EL (cell line): ENCODE measurements at places on chromosomes 16 and 17.
A peak's percentile ranks its signal among the peaks of the same experiment; 100 is the strongest.

GRCh38 chr16:85027349-85027957 lies at the start of gene KIAA0513:
Gene KIAA0513, plus strand, starts transcription at chr16:85027795. Its CDS starts 39,277 bp downstream, at chr16:85067072.
- DNase-seq, result peak; percentile 91

DNA sequence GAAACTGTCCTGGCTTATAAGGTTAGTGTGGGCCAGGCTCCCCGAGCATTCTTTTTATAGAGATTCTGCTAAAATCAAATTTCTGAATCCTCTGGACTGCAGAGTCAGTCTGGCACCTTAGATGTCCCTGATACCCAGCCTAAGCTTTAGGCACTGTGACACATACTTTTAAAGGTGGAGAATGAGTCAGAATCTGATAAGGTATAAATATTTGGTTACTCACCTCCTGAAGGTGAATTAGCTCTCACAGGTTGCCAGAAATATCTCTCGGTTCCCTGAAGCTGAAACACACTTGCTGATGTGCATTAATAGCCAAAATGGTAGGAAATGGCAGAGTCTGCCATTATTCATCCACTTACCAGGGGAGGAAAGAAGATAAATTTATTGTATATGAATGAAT lies 446.9 kb downstream of the UTP18 start:
- DNase-seq, result no peak

- no peak for DNase-seq
Observed at GRCh38 chr17:38893113-38893512, 23.3 kb downstream of the LASP1 start.

DNA sequence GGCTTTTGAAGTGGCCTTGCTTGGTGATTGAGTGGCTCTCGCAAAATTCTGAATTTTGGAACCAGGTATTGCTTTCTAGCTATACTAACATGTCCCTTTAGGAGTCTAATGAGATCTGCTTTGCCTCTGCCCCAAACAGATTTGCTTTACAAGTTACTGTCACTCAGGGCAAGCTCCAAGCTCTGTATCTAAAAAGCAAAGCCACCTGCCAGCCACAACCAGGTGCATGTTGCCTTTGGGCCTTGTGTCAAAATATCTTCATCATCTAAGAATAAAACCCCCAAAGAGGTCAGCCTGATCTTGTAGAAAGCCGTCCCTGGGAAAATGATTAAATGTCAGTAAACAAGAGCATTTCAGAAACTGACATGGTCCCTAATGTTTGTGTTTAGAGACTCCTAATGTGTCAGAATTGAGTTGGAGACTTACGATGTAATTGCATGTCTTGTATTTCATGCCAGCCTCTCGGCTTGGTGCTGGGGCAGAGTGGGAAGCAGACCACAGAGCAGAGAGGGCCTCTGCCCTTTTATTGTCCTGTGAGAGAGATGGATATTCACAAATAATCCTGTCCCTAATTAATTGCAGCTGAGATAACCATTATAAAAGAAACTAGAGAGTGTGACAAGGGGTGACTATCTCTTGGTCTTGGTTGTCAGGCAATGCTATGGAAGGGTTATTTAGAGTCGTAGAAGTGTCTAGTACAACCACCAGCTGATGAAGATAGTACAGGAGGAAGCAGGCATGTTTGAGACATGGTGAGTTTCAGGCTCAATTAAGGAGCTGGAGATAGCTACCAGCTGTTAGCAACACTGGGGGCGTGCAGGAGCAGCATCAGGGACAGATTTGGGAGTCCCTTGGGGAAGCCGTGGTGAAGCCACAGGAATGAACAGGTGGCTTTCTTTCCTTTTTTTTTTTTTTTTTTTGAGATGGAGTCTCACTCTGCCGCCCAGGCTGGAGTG lies 90.7 kb downstream of the PITPNC1 start:
- no peak for DNase-seq

DNA sequence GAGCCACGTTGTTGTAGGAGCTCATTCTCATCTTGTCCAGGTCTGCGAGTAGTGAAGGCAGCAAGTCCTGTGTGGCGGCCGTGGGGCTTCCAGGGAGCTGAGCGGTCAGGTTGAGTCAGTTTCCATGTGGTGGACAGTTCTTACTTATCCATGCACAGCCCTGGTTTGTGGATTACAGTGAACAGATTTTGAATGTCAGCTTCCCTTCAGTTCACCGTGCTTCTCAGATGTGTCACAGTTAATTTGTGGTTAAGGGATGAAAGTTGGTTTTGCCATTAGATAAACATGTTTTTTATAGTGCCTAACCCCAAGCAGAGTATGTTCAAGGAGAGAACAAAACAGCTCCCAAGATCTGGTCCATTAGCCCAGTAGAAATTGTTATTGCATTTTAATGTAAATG lies 103.1 kb downstream of the RPTOR start:
- peak; percentile 94 for DNase-seq

- peak; percentile 89 for DNase-seq
Observed at GRCh38 chr16:54027062-54027461, 259.5 kb downstream of the IRX3 start.

GRCh38 chr17:63834431-63835166 lies 7.1 kb upstream of the FTSJ3 start:
- peak; percentile 85 for DNase-seq

DNA sequence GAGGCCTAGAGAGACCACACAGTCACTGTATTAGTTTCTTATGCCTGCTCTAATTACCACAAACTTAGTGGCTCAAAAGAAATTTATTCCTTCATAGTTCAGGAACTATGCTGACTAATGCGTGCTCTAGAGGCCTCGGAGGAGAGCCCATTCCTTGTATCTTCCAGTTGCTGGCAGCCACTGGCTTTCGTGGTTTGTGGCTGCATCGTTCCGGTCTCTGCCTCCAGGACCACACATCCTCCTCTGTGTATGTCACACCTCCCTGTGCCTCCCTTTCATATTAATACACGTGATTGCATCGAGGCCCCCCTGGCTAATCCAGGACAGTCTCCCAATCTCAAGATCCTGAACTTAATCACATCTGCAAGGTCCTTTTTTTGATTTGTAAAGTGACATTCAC lies 16.9 kb upstream of the MYLK3 start:
- peak; percentile 61 for DNase-seq

GRCh38 chr16:11398851-11399250 lies 53.6 kb downstream of the RMI2 start:
- no peak for DNase-seq

GRCh38 chr17:73797594-73798110 lies 153.4 kb upstream of the SDK2 start:
- no peak for DNase-seq

- DNase-seq, result no peak
Observed at GRCh38 chr17:58050966-58051365, 32.3 kb upstream of the DYNLL2 start.

GRCh38 chr17:5035315-5035714 lies at the start of gene SLC52A1:
Gene SLC52A1, minus strand, starts transcription at chr17:5035426. Its CDS starts 820 bp downstream, at chr17:5034606.
- no peak for DNase-seq

DNA sequence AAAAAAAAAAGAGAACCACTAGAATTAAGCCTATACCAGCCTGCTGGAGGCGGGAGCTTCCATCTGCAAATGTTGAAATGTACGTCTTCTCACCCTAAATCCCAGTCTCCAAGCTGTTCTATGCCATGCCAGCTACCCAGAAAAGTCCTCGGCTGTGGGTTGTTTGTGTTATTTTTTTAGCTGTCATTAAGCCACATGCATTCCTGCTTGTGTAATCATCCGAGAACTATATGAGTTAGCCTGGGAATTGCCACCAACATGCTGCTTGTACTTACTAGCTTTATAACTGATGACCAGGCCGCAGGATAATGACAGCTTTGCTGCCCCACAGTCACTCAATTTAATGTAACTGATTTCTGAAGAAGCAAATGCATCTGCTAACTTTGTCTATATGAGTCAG lies 313.9 kb upstream of the SALL1 start:
- DNase-seq, result peak; percentile 37

- DNase-seq, result no peak
Observed at GRCh38 chr16:72924537-72924926, 123.4 kb downstream of the ZFHX3 start.

DNA sequence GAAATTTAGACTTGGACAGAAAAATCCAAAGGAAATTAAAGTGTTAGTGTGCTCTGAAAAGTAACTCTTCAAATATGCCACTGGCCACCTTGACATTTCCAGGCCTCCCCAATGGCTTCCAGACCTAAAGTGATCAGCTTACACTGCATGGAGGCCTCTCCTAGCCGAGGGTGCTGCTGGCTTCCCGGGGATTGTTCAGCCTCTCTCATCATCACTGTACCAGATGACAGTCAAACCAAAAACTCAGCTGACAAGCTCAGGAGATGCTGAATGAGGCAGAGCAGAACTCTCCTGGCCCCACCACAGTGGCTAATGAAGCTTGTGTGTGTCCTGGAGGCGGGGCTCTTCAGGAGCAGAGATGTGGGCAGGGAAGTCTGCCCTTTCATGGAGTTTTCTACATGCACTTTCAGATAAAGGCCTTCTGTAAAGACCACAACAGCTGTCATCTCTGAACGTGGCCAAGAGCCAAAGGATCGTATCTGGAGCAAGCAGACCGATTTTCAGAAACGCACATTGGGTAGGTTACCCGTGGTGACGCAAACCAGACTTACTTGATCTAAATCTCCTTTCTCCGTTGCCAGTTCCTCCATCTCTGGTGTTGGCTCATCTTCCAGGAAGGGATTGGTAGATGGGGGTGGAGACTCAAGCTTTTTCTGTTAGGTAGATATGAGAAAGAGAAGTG lies 113.3 kb downstream of the VPS53 start:
- DNase-seq, result peak; percentile 29

- no peak for DNase-seq
Observed at GRCh38 chr16:85512808-85513115, 100.4 kb upstream of the GSE1 start.

DNA sequence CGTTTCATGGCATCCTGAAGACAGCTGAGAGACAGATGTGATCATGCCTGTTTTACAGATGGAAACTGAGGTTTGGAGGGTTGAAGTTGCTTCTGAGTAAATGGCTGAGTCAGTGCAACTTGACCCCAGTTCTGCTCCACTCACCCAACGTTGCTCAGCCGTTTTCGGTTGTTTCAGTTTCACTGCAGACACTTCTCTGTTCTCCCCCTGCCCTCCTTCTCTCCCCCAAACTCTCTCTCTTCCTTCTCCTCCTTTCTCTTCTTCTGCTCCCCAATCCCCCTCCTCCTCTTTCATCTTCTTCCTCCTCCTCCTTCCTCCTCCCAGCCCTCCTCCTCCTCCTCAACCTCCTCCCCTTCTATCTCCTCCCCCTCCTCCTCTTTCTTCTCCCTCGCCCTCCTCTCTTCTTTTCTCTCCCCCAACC lies 9.4 kb upstream of the CEP20 start:
- DNase-seq, result peak; percentile 38

DNA sequence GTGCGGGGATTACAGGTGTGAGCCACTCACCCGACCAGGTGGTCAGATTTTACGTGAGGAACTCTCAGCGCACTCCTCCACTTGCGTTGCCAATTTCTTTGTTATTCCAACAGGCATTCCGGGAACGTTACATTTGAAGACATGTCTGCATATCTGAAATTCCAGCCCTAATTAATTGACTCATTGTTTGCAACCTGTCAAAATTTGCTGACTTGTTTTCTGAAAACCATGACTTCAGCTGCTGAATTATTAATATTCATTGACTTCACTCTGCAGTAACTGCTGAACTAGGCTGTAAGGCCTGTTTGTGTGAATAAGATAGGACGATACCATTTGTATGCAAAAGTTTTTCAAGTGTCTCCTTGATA lies 16.6 kb downstream of the G6PC1 start:
- no peak for DNase-seq
